Hepatocyte (in vitro differentiated cells): ENCODE measurements at places on chromosomes 12 and 14. TPM values are rescaled to one million over a fixed set of nuclear protein-coding genes. Genes with fewer than 3 reads are reported as not detected.

The IGFBP6 gene
- 21.8 and 25.1 TPM in 2 replicates for total RNA-seq

The SIX1 gene
- total RNA-seq: 6.3 and 6.5 TPM in 2 replicates

GRCh38 chr12:125606312-125606711 is 541.1 kb downstream of the AACS start:
- no peak for DNase-seq

DNA sequence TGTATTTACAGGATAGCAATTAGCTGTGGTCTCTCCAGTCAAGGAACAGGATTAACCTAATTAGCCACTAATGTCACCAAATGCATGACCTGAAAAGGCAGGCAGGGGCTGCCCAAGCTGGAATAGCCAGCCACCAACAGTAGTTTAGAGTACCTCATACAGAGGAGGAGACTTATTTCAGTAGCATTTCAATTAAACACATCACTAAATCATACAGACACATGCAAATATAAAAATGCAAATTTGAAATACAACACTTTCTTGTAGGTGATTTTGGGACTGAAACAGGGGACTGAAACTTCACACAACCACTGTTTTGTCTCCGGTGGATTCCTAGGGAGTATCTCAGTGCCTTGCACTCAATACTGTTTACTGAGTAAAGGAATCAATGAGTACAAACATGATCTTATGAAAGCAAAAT is 636 bp upstream of the IFNG-AS1 start:
- no peak for DNase-seq

The TIGAR gene
- 6.9 and 7.9 TPM in 2 replicates for total RNA-seq

DNA sequence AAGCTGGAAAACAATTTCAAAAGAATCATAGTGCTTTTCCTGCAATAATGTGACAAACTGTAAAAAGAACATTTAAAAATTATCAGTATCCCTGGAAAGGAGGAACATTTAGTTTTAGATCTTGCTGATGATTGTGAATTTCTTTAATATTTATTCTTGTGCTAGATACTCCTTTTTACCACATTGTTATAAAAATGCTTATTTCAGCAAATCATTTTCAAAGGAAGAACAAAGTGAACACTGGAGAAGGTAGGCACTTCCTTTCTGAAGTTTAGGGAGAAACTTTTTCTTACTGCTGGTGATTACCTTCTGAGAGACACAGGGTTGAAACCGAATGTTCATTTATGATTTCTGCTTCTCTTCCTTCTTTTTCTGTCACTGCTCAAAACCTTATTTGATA is 45.1 kb upstream of the C12orf75 start:
- no peak for DNase-seq

DNA sequence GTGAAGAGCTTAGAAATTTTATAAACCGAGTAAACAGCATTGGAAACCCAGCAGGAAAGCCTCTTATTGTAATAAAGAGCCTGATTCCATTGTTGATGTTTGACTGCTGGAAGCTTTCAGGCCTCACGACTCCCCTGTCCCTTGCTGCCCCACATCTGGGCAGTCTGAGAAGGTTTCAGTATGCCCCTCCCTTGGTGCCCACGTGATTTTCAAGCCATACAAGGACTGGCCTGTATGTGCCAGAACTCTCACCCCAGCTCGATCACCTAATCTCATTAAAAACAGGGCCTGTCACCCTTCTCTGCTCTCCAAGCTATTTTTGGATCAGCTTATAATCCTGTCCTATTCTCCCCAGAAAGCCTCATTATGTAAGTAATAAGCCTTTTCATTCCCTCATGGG is 7.5 kb upstream of the PYROXD1 start:
- DNase-seq: peak; percentile 6

The PTCSC3 gene
- not detected in 2 replicates for total RNA-seq

The ZDHHC22 gene
- total RNA-seq: 0.04 TPM in 1 of 2 replicates, not detected in the other

The PLA2G1B gene
- total RNA-seq: 8.5 and 24.9 TPM in 2 replicates

GRCh38 chr12:105256921-105257320 is 20.9 kb upstream of the APPL2 start:
- no peak for DNase-seq

The CYP27B1 gene
- 0.23 and 2.9 TPM in 2 replicates for total RNA-seq

DNA sequence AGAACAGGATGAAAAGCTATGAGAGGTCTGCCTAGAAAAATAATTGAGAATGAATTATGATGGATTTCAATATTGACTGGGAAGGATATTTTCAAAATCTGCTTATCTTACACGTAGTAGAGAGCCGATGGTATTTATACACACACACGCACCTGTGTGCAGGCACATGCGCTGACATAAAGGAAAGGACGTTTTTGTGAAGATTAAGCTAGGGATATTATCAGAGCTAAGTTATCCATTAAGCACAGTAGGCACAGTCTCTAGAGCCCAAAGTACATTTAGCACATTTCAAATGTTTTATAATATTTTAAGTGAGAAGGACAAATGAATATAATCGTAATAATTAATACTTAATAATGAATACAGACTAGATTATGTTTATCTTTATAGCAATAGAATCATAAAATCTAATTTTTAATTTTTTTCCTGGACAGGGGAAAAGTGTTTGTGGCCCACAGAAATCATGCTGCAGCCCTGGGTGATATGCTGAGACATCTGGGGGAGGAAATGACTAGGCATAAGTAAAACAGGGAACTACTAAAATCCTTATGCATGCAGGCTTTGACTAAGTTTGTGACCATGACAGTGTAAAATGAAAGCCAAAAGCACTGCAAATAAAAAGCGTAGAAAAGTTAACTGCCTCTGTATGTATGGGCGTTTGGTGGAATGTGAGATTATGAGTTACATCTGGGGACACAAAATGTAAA is 146.1 kb downstream of the KITLG start:
- no peak for DNase-seq

The OAS1 gene
- total RNA-seq: 25.0 and 34.9 TPM in 2 replicates

DNA sequence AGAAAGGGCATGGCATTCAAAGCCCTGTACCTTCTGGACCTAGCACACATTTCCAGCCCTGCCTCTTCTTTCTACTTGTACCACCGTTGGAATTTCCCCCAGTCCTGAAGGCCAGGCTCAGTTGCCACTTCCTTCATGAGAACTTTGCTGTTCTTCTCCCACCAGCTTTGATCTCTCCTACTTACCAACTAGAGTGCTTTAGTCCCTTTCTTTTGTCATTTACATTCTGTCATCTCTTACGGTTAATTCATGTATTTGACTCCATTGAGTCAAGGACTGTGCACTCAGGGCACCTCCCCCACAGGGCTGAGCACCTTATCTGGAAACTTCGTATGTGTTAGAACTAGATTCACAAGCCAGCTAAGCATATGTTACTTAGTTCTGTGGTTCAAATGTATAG is 26.3 kb downstream of the BICDL1 start:
- DNase-seq: no peak

The C12orf42 gene
- total RNA-seq: not detected in 2 replicates
